ENCODE measurements at places on chromosomes 5 and 9.

- H3K27ac ChIP-seq: no peak overlapping the region
- no peak overlapping the region for H3K4me3 ChIP-seq
- ATAC-seq: no peak
- H3K27me3 ChIP-seq: no peaks in the 10 kb centered on the region
- H3K36me3 ChIP-seq: no peaks in the 10 kb centered on the region
- peaks cover 9% of the 10 kb centered on the region for H3K4me1 ChIP-seq
These were observed 194.8 kb downstream of the HSPA4 start for GRCh38 chr5:133246376-133247150.

GRCh38 chr5:179308563-179309382 lies 36.5 kb downstream of the ADAMTS2 start:
- H3K36me3 ChIP-seq: no peaks in the 10 kb centered on the region
- H3K4me1 ChIP-seq: no peaks in the 10 kb centered on the region
- no peak overlapping the region for H3K4me3 ChIP-seq
- no peaks in the 10 kb centered on the region for H3K27me3 ChIP-seq
- no peak for ATAC-seq

DNA sequence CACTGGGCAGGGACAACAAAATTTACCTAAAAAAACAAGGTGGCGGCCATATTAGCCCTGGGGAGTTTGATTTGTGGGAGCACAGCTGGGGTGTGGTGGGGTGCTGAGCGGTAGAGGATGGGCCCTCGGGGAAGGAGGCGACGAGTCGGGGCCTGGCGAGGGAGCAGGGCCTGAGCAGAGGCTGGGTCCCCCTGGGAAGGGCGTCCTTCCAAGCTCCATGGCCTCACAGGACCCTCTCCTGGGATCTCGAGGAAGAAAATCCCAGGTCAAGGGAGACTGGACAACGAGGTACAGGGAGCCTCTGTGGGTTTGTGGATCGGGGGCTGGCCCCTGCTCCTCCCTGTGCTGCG lies 165.5 kb downstream of the CACNA1B start:
- H3K4me3 ChIP-seq: no peak overlapping the region
- ATAC-seq: no peak
- no peaks in the 10 kb centered on the region for H3K4me1 ChIP-seq

DNA sequence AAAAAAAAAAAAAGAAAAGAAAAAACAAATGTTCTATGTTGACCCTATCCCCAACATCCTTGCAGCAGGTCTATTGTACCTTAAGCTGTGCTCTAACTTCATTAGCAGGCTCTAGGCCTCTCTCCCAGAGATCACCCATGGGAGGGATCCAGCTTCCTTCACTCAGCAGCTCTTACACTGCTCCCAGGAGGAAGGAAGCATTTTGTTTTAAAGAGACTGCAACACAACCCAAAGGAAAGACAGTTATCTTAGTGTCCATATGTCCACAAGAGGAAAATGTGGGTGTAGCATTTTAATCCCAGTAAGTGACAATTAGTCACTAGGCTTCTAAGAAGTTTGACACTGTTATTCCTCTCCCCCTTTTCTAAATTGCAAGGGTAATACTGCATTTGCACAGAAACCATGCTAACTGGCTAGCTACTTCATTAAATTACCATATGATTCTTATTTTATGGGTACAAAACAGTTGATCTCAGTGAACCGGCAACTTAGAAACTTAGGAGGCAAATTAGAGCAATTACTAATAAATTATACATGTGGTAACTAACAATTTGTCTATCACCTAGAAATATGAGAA lies 58.8 kb downstream of the MARCHF3 start:
- no peak for ATAC-seq
- H3K4me1 ChIP-seq: peaks cover 21% of the 10 kb centered on the region
- H3K36me3 ChIP-seq: no peaks in the 10 kb centered on the region
- no peaks in the 10 kb centered on the region for H3K27me3 ChIP-seq

DNA sequence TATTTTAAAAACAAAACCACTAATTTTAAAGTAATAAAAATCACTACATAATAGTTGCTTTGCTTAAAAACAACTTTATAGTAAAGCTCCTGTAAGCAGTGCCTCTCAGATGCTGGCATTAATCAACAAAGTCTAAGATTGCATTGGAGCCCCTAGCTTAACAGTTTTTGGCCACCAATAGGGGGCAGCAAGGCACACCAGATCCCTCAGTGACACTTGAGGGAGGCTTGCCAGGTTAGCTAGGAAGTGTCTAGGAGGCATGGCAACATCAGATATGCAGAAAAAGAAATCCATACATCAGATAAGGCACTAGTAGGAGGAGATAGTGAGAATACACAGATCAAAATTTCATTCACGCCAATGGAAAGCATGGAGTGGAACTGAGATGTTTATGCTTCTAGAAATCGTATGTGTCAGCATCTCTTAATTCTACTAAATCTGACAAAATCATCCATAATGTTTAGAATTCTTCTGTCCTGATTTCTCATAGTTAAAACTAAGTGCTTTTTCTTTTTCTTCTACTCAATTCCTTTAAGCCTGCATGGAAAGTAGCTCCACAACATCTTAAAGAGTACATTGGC lies 73.6 kb upstream of the PAM start:
- peak; percentile 85 for ATAC-seq
- no peak overlapping the region for H3K4me3 ChIP-seq
- H3K4me1 ChIP-seq: no peaks in the 10 kb centered on the region
- no peak overlapping the region for H3K27ac ChIP-seq
- H3K27me3 ChIP-seq: peaks cover 6% of the 10 kb centered on the region
- no peaks in the 10 kb centered on the region for H3K36me3 ChIP-seq

DNA sequence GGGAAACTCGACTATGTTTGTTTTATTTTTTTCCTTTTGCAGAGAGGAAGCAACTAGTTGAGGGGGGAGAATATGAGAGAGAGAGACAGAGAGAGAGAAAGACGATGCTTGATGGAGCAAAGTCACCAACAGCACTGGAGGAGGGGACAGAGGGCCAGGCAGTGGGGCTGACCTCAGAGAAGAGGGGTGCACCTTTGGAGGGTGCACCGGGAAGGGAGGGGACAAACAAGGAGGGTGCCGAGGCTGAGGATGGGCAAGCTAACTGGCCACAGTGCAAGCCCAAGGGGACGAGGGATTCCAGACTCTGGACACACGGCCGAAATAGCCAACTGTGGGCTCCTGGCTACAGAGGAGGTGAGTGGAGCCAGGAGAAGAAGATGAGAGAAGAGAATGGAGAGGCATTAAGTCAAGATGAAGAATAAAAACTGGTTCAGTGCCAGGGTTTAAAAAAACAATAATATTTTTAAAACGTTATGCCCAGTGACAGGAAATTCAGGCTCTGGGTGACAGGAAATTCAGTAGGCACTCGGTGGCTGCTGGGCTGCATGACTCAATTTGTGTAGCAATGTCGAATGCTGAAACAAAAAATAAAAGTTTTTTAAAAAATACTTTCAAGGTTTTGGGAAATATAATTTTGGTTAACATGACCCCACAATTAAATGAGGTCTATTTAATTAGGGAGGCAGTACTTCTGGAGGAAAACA lies 13.3 kb upstream of the GLRX start:
- no peak for ATAC-seq
- H3K4me1 ChIP-seq: peaks cover 36% of the 10 kb centered on the region
- no peaks in the 10 kb centered on the region for H3K27me3 ChIP-seq
- peak overlapping the region; percentile 91 for H3K4me3 ChIP-seq
- H3K36me3 ChIP-seq: no peaks in the 10 kb centered on the region

DNA sequence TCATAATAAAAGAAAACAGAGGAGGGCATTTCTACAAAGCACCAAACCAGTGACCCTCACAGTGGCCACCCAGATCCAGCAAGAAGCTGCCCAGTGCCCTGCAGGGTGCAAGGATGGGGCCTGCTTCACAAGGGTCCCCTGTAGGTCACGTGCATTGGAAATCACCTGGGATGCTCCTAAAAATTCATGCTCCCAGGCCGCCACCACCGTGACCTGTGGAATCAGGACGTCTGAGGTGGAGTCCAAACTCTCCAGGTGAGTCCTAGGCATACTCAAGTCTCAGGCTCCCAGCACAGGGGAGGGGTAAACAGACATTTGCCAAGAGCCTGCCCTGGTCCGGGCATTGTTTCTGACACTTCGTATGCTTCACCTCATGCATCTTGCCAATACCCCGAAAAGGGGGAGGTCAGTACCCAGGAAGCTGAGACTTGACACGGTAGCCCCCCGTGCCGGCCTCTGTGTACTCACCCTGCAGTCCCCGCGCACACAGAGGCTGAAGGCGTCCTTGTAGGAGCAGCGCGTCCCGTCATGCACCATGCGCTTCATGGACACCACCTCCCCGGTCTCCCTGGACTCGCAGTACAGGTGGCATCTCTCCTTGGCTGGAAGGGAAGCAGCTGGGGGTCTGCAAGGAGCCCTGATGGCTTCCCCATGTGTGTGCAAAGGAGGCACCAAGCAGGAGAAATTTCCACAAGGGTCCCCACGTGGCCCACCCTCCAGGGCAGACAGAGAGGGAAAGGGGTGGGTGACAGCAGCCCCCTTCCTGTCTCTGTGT lies 75.5 kb downstream of the ZNF354C start:
- no peaks in the 10 kb centered on the region for H3K27me3 ChIP-seq
- no peaks in the 10 kb centered on the region for H3K4me1 ChIP-seq
- no peak overlapping the region for H3K4me3 ChIP-seq
- ATAC-seq: no peak
- no peaks in the 10 kb centered on the region for H3K36me3 ChIP-seq
